ENCODE measurements at places on chromosomes 6 and 20.

GRCh38 chr6:12537389-12537788, 179.2 kb upstream of the PHACTR1 start:
- DNase-seq: no peak

- DNase-seq: no peak
These were observed 46.6 kb downstream of the NOL4L start for GRCh38 chr20:32538526-32538939.

DNA sequence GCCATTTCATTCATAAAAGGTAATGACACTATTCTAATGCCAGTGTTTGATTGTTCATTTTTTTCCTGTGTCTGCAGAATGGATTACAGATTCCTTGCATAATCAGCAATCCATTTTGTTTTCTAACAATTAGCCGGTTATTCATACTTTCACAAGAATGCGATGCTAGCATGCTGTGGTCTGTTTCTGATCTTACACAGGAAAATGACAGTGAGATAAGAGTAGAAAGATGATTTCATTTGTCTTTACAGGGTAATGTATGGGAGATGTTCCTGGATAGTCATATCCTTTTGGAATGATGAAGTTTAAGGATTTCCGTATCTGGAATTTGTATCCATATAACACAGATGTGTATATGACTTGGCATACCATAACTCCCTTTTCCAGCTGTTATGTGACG, 207.3 kb downstream of the FARS2 start:
- DNase-seq: no peak

DNA sequence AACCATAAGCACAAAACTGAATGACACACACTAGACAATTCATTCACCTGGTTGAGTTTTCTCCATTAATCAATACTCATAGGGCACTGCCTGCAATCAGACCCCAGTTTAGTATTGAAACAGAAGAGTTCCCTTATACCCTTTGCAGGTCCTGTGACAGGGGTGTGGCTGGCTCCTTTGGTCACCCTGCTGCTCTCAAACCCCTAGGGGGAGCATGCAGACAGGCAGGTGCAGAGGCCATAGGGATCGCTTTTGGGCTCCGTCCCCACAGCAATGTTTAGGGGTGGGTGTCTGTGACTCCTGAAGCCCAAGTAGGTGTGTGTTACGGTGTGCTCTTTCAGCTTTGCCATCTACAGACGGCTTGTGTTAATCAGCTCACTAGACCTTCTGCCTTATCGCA, 210.4 kb downstream of the CENPW start:
- no peak for DNase-seq

DNA sequence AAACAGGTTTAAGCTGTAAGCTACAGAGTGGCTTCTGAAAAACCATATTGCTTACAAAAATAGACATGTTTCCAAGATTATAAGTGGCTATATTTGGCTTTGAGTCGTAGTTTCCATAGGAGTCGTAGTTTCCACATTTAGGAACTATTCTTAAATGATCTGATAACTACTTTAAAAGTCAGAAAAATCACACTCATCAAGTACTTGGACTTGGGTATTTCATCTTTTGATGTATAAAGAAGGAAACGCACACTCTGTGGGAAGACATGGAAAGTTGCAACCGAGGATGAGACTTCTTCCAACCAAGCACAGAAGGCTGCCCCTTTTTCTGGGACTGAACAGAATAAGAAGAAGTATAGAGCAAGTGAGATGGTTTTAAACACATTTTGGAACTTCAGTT, 118.3 kb downstream of the KHDRBS2 start:
- no peak for DNase-seq

DNA sequence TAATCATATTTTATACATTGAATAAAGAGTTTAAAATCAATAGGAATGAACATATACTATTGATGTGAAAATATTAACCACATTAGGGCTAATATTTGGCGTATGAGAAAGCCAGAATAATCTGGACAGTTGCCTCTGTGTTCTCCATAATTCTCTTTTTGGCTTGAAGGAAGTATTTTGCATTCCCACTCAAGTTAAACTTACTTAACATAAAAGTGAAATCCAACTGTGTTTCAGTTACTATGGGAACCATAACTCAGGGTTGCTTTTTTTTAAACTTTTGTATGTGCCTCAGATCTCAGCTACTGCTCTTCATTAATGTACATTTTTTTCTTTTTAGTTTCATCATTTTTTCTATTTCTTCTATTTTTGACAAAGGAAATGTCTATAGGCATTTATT, 479.8 kb downstream of the NKAIN2 start:
- DNase-seq: no peak

DNA sequence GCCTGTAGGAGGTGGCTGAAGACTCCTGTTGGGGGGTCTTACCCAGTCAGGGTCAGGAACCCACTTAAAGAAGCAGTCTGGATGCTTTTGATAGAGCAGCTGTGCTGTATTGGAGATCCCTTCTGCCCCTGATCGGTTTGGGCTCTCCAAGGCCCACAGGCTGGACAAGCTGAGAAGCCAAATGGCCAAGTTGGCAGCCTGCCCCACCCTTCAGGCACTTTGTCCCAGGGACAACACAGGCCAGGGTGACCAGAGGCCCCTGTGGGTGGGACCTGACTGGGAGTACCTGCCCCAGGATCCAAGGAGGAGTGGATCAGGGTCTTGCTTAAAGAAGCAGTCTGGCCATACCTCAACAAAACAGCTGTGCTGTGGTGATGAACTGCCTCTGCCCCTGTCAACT, 48.4 kb downstream of the ZC2HC1B start:
- DNase-seq: no peak

DNA sequence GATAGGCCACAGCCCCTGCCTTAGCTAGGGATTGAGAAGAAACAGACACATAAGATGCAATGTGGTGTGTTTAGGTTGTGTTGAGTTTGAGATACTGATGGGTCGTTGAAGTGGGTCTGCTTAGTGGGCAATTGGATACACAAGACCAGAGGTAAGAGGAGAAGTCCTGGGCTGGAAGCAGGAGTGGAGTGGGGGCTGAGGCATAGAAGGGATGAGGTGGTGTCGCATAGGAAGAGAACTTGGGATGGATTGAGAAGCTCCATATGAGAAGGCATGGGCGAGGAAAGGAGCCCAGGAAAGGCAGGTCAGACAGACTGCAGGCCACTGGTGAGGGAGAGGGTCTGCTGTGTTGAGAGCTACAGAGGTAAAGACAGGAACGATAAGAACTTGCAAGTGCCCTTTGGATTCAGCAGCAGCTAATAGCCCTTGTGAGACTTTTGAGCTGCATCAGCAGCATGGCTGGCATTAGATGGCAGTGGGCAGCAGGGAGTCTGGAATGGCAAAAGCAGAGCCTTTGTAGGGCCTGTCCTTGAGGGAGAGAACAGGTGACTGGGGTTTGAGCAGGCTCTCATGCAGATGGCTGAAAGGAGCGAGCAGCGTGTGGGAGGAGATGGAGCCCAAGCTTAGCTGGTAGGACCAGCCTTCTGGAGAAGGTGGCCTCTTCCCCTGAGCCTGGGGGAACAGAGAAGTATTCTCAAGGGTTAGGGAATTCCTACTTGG, 33.2 kb downstream of the PLCG1 start:
- no peak for DNase-seq

- no peak for DNase-seq
These were observed 8.4 kb downstream of the PI3 start for GRCh38 chr20:45183084-45183483.

DNA sequence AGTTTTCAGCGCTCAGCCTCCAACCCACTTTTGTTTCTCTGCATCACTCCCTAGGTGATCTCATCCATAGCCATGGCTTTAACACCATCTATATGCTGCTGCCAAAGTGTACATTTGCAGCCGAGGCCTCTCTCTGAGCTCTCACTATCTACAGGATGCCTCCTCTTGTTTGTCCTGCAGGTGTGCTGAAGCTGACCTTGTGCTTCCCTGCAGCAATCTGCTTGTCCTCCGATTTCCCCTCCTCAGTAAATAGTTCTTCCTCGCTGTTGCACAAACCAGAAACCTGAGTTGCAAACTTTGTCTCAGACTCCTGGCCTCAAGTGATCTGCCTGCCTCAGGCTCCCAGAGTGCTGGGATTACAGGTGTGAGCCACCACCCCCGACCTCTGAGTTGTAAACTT, 3.7 kb upstream of the TXNDC5 start:
- DNase-seq: no peak

DNA sequence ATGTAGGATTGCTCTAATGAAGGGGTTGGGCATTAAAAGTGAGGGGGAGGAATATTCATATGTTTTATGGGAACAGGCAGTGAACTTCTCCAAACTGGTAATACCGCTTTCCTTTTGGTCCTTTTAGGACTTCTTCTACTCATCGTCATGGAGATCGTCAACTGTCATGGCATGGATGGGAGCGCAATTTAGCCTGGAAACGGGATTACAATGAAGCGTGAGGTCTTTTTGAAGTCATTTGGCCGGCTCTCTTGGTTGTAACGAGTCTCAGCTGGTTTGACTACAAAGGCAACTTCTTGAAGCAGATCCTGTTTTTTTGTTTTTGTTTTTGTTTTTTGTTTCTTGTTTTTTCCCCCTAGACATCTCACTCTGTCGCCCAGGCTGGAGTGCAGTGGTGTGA, 1.4 kb upstream of the HLA-E start:
- no peak for DNase-seq

- DNase-seq: no peak
These were observed 76.1 kb downstream of the ME1 start for GRCh38 chr6:83354747-83355146.

DNA sequence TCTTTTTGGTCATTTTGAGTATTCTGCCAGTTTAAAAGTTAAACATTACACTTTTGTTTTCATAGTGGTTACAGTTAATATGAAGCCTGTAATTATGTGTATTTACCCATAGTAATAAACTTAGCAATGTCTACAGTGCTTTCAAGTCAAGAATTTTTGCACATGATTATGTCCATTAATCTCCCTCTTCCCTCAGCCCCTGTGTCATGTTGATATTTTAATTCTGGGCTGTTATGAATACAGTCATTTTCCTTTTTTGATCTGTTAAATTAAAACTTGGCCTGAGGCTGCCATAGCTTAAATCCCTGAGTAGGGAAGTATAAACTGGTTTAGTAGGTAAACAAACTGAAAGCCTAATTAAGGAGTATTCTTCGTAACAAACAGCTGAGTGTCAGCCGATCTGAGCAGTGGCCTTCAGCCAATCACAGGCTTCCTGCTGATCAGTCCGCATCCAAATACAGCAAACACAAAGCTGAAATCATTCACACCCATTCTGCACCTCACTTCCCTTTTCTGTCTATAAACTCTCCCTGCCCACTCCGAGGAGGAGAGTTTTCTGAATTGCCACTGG, 9.5 kb upstream of the SFT2D1 start:
- no peak for DNase-seq

- DNase-seq: no peak
These were observed 218.0 kb upstream of the ARID1B start for GRCh38 chr6:156559162-156559690.

- DNase-seq: no peak
These were observed 130.7 kb downstream of the DLL1 start for GRCh38 chr6:170160031-170160627.

DNA sequence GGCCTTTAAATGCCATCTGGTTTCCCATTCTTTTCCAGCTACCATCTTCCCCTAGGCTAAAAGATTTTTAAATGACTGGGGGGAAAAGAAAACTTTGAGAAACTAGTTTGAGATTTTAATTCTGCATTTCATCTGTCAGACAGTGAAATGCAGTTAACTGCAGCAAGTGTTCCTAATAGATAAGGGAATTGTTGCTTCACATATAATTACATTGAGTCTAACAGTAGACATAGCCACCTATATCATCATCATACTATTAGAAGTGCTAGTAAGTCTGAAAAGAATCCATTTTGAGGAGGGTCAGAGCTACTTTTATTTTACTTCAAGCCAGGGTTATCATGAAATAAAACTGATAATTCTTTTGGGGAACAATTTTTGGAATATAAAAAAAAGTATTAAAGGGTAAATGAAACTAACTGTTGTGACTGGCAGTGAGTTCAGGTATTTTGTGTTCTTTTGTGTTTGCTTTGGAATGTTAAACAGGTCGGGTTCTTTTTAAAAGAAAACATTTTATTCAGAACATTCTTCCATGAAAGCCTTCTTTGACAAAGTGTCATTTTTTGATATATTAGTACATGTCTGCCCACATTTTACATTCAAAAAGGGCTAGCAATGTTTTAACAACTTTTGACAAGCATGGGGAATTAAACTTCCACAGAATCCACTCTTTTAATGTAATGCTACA, 170.1 kb downstream of the HS3ST5 start:
- no peak for DNase-seq

GRCh38 chr20:41512624-41513023, 105.6 kb downstream of the CHD6 start:
- DNase-seq: no peak

DNA sequence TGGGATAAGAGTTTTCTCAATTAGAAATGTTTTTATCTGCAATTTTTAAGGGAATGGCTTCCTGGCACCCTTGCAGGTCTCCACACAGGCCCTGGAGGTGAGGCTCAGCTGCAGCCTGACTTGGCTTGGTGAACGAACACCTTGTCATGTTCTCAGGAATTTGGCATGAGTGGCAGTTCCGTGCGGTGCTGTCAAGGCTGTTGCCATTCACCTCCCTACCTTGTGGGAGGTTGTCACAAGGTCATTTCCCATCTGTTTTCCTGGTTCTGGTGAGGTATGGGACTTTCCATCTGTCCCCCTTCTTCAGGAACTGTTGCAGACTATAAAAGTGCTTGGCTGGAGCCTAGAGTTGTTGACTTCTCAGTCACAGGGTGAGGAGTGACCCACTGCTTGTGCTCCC, 82.9 kb downstream of the ELOVL4 start:
- no peak for DNase-seq

DNA sequence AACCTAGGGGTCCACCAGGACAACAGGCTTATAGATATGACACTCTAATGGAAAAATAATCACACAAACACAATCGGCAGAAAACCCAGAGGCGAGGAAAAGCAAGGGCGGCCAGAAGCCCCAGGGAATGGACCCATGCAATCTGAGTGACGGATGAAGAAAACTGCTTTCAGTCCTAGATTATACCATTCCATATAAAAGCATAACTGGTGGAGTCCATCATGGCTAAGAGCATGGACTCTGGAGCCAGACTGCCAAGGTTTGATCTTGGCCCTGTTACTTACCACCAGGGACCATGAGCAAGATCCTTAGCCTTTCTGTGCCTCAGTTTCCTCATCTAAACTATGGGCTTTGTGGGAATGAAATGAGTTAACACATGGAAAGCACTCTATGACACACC, 3.7 kb downstream of the SLC22A16 start:
- DNase-seq: no peak

DNA sequence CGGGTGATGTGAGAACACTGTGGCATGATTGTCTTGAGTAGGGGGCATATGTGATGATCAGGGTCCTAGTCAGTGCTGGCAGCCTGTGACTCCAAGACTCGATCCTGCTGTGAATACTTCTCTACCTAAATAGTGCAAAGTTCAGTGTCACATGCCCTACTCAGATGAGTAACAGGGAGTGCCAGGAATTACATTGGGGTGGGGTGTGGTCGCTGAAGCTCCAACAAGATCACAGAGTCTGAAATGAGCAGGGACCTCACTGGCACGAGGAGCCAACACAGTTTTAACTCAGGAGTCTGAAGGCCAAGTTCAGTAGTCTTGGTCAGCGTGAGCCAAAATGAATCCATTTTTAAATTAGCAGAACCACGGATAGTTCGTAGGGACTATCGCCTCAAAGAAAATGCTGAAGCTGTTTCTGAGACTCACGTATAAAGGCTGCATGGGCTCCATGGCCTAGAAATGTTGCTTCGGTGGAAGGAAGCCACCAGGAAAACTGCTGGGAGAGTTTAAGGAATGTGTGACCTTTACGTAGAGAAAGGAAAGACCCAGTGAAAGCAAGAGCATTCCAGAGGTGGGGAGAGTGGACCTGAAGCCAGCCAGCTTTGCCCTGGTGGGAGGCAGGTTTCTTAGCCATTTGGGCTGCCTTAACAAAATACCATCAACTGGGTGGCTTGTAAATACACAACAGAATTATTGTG, 72.2 kb downstream of the RPP40 start:
- DNase-seq: no peak

- no peak for DNase-seq
These were observed 84.4 kb downstream of the EYA2 start for GRCh38 chr20:46978951-46979491.
